ENCODE measurements at places on chromosomes 6 and 20.
A peak's percentile ranks its signal among the peaks of the same experiment; 100 is the strongest.

GRCh38 chr20:57679113-57679512 lies 30.7 kb downstream of the PMEPA1 start:
- no peak overlapping the region for H3K4me3 ChIP-seq
- DNase-seq: no peak
- H3K27me3 ChIP-seq: peaks cover 2% of the 10 kb centered on the region
- no peaks in the 10 kb centered on the region for H3K36me3 ChIP-seq
- peaks cover 32% of the 10 kb centered on the region for H3K4me1 ChIP-seq
- no peak overlapping the region for H3K27ac ChIP-seq

DNA sequence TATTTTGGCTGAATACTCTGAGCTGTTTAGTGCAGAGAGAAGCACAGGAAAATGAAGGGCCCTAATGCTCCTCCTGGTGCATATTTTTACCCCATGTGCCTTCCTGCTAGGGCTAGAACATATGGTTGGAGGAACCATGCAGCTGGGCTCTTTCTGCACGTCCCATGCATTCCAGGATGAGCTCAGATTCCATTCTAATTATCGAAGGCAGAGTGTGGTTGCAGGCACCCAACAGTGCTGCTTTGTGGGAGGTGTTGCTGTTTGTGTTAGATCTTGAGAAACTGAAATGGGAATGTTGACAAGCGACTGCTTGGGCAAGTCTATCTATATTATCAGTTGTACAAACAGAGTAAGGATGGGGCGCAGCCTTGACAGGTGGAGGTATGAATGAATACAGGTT lies 419.5 kb downstream of the DHX35 start:
- no peaks in the 10 kb centered on the region for H3K4me1 ChIP-seq
- H3K36me3 ChIP-seq: no peaks in the 10 kb centered on the region
- no peak for DNase-seq
- H3K4me3 ChIP-seq: no peak overlapping the region

DNA sequence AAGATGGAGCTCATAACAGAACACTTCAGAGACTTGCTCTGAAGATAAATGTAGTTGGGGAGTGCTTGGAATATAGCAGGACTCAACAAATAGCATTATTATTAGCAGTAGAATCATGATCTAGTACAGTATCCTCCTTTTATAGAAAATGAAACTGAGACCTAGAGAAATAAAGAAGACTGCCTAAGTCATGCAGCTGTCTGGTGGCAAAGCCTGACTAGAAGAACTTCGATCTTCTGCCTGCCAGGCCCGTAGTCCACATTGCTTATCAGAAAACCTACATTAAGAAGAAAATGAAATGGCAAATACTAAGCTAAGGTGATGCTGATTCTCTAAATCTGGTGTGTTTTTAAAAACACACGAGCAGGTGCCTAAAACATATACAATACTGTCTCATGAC lies 46.4 kb upstream of the DST start:
- H3K4me1 ChIP-seq: no peaks in the 10 kb centered on the region
- no peaks in the 10 kb centered on the region for H3K36me3 ChIP-seq
- no peaks in the 10 kb centered on the region for H3K27me3 ChIP-seq
- no peak overlapping the region for H3K4me3 ChIP-seq
- DNase-seq: no peak
- no peak overlapping the region for H3K27ac ChIP-seq

GRCh38 chr20:19828232-19828631 lies 70.2 kb downstream of the RIN2 start:
- no peak overlapping the region for H3K4me3 ChIP-seq
- DNase-seq: peak; percentile 67
- peaks cover 25% of the 10 kb centered on the region for H3K4me1 ChIP-seq
- H3K36me3 ChIP-seq: no peaks in the 10 kb centered on the region
- H3K27ac ChIP-seq: peak overlapping the region; percentile 2

DNA sequence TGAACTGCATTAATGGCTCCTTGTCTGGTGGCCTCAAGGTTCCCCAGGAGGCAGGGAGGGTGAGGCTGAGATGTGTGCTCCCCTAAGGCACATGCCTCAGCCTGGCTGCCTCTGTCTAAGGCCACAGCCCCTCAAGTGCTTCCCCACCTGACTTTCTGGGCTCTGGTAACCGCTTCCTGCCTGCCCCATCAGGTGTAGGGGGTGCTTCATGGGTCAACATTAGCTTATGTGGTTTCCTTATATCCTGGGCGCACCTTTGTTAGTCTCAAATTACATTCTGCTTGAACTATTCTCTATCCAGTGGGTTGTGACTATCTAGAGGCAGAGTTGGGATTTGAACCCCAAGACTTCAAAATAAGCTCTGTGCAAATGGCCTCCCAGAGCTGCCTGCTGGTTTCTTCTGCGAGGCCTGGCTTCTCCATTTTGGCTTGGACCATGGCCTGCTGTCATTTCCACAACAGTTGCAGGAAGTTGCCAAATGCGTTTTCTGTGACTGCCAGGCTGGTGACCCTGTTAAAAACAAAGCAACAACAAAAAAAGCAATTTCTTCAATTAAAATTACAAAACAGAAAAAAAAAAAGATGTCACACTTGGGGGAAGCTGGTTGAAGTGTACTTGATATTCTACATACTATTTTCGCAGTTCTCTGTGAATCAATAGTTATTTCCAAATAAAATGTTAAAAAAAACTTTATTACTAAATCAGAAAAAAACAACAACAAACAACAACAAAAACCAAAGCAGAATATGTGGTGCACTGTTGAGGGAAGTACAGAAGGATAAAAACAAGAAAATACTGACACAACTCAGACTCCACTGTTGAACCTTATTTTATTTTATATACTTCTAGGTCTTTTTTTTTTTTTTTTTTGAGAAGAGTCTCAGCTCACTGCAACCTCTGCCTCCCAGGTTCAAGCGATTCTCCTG lies 20.0 kb upstream of the ZNFX1 start:
- peaks cover 35% of the 10 kb centered on the region for H3K36me3 ChIP-seq
- H3K27me3 ChIP-seq: no peaks in the 10 kb centered on the region
- no peak overlapping the region for H3K4me3 ChIP-seq
- H3K27ac ChIP-seq: peak overlapping the region; percentile 79

- H3K36me3 ChIP-seq: no peaks in the 10 kb centered on the region
- no peak overlapping the region for H3K27ac ChIP-seq
- H3K4me1 ChIP-seq: no peaks in the 10 kb centered on the region
- no peaks in the 10 kb centered on the region for H3K27me3 ChIP-seq
These were observed 140.3 kb downstream of the COL12A1 start for GRCh38 chr6:75065523-75065922.

- H3K4me1 ChIP-seq: peaks cover 34% of the 10 kb centered on the region
- no peaks in the 10 kb centered on the region for H3K27me3 ChIP-seq
- H3K4me3 ChIP-seq: no peak overlapping the region
- H3K27ac ChIP-seq: no peak overlapping the region
- DNase-seq: no peak
These were observed 8.9 kb upstream of the ERVFRD-1 start for GRCh38 chr6:11120271-11121005.

GRCh38 chr6:27911956-27912446 lies at the start of gene OR2B2:
TSS of gene OR2B2 (minus strand) at chr6:27912396. CDS start at chr6:27912319, 77 bp downstream.
- no peak within 1 kb of the TSS for H3K4me3 ChIP-seq
- H3K36me3 ChIP-seq: no peaks in the 10 kb centered on the region
- no peaks in the 10 kb centered on the region for H3K4me1 ChIP-seq

- H3K4me1 ChIP-seq: peaks cover 49% of the 10 kb centered on the region
- peak overlapping the region; percentile 85 for H3K4me3 ChIP-seq
- H3K27me3 ChIP-seq: peaks cover 3% of the 10 kb centered on the region
- peak overlapping the region; percentile 91 for H3K27ac ChIP-seq
- DNase-seq: no peak
These were observed 2.1 kb downstream of the GFOD1 start for GRCh38 chr6:13485303-13485702.

GRCh38 chr20:14341801-14342200 lies 4.4 kb upstream of the FLRT3 start:
- no peaks in the 10 kb centered on the region for H3K4me1 ChIP-seq
- H3K27me3 ChIP-seq: no peaks in the 10 kb centered on the region

DNA sequence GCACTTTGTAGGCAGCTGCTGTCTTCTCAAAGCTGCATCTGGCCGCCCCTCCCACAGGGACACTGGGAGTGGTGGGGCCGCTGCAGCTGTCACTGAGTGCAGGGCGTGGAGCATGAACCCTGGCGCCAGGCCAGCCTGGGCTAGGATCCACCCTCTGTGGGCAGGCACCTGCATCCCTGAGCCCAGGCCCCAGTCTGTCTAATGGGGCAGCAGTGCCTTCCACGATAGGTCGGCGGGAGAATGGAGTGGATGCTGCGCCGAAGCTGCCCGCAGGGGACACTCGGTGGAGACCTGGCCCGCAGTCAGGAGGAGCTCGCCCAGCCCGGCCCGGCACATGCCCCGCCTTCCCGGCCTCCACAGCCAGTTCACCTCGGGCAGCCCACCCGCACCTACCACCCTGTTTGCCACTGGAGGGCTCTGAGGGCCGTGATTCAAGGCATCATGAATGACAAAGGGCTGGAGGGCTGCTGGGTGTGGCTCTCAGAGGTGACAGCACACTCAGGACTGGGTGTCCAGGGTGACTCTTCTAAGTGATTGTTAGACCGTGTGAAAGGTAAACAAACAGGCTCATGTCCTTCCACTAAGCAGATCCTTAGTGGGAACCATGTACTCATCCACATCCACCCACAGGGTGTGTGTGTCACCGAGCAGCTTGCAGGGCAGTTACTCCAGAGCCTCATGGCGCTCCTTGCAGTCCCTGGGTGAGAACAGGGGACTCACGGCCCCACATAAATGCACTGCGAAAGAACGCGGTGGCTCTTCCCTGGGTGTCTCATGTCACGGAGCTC lies 133.9 kb downstream of the AGPAT4 start:
- no peaks in the 10 kb centered on the region for H3K27me3 ChIP-seq
- no peak overlapping the region for H3K4me3 ChIP-seq
- no peaks in the 10 kb centered on the region for H3K36me3 ChIP-seq
- no peak overlapping the region for H3K27ac ChIP-seq
- no peaks in the 10 kb centered on the region for H3K4me1 ChIP-seq
- no peak for DNase-seq

- H3K36me3 ChIP-seq: no peaks in the 10 kb centered on the region
- no peak overlapping the region for H3K27ac ChIP-seq
- no peak overlapping the region for H3K4me3 ChIP-seq
- no peaks in the 10 kb centered on the region for H3K27me3 ChIP-seq
These were observed 31.8 kb upstream of the ZBP1 start for GRCh38 chr20:57651881-57652605.

GRCh38 chr6:158256746-158257424 lies 55.4 kb upstream of the TULP4 start:
- no peak for DNase-seq
- peaks cover 1% of the 10 kb centered on the region for H3K36me3 ChIP-seq
- peak overlapping the region; percentile 18 for H3K27ac ChIP-seq
- H3K4me1 ChIP-seq: peaks cover 36% of the 10 kb centered on the region

DNA sequence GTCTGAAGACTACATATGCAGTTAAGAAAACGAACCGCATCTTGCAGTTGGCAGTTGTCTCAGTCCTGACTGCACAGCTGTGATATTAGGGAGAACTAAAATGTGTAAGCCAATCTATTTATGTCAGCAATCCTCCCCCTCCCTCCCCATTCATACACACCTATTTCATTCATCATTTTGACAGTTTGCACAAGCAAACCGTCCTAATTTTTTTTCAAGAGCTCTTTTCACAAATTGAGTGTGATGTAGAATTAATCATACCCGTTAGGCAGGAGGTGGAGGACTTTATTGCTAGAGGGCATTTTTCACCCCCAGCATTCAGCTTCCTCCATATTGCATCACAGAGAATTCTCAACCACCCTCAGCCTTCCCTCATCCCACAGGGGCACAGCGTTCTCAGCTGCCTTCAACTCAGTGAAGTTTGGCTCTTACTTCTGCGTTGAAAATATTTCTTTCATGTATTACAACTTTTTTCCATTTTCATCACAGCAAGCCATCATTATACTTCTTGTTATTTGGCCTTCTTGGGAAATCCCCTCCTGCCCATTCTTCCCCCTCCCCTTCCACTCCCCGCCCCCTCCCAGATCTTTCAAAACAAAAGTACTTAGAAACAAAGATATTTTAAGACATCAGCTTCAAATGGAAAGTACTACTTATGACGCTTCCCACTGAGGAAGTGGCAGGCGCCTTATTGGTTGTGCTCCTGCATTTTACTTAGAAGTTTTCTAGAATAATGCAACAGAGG lies 37.5 kb downstream of the NOX3 start:
- H3K27ac ChIP-seq: peak overlapping the region; percentile 99
- peaks cover 46% of the 10 kb centered on the region for H3K4me1 ChIP-seq
- peak; percentile 86 for DNase-seq
- peak overlapping the region; percentile 68 for H3K4me3 ChIP-seq

- DNase-seq: no peak
- H3K27ac ChIP-seq: no peak overlapping the region
- no peaks in the 10 kb centered on the region for H3K36me3 ChIP-seq
- no peak overlapping the region for H3K4me3 ChIP-seq
- H3K4me1 ChIP-seq: no peaks in the 10 kb centered on the region
These were observed 7.0 kb downstream of the KIAA1755 start for GRCh38 chr20:38253571-38253970.

GRCh38 chr20:35091816-35092523 lies 637 bp downstream of the TRPC4AP start:
- peak overlapping the region; percentile 84 for H3K4me3 ChIP-seq
- peaks cover 23% of the 10 kb centered on the region for H3K36me3 ChIP-seq
- peaks cover 54% of the 10 kb centered on the region for H3K4me1 ChIP-seq
- peak overlapping the region; percentile 87 for H3K27ac ChIP-seq
- no peaks in the 10 kb centered on the region for H3K27me3 ChIP-seq

- H3K27me3 ChIP-seq: peaks cover 3% of the 10 kb centered on the region
- peak overlapping the region; percentile 89 for H3K4me3 ChIP-seq
- H3K4me1 ChIP-seq: peaks cover 42% of the 10 kb centered on the region
- H3K36me3 ChIP-seq: peaks cover 5% of the 10 kb centered on the region
- H3K27ac ChIP-seq: peak overlapping the region; percentile 87
These were observed 2.0 kb downstream of the SPAG4 start for GRCh38 chr20:35617397-35618262.

DNA sequence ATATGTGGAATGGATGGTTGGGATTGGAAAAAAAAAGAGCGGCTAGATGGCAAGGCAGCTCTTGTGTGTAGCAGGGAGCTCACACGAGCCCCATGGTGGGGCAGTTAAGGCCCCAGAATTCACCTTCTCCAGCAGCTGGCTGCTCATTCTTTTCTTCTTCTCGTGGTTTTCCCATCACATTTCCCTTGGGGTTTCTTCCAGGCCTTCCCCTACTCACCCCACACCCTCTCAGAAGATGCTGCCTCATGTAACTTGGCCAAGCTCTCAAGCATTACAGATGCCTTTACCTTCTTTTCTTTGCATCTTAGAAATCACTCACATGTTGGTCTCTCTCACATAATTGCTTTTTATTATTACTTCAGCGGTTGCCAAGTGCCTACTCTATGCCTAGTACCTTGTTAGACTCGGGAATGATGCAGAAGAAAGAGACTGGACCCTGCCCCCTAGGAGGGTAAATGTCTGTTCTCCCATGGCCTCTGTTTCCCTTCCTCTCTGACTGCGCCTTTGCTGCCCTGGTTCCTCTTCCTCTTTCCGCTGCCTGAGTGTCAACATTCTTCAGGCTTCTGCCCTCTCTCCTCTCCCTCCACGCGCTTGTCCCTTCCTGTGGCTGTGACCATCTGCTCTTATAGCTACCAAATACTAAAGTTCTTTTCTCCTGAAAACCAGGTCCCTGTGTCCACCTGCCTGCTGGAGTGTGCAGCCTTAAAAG lies 28.6 kb downstream of the PPARD start:
- no peaks in the 10 kb centered on the region for H3K27me3 ChIP-seq
- no peak overlapping the region for H3K4me3 ChIP-seq
- H3K27ac ChIP-seq: peak overlapping the region; percentile 94
- no peak for DNase-seq

Measured in activated CD8-positive, alpha-beta T cell treated with anti-CD3 and anti-CD28 coated beads for 36 hours (primary cell).